ENCODE measurements at places on chromosomes 11 and 22. TPM values are rescaled to one million over a fixed set of nuclear protein-coding genes. Genes with fewer than 3 reads are reported as not detected.

TRPM5 gene
- not detected for total RNA-seq

BID gene
- total RNA-seq = 21.0 TPM

TMEM218 gene
- total RNA-seq = 22.8 TPM

GATD1 gene
- total RNA-seq = 39.9 TPM

TSSK2 gene
- total RNA-seq = not detected

SF3A1 gene
- total RNA-seq = 54.8 TPM

P4HA3 gene
- total RNA-seq = 8.8 TPM

DDI1 gene
- total RNA-seq = not detected

LRRC32 gene
- total RNA-seq = 14.7 TPM

LGALS1 gene
- 6,707 TPM for total RNA-seq

GRM5 gene
- total RNA-seq = under 0.01 TPM

OR52N4 gene
- not detected for total RNA-seq

HBE1 gene
- not detected for total RNA-seq

C11orf98 gene
- 19.9 TPM for total RNA-seq

CD6 gene
- not detected for total RNA-seq

TMEM109 gene
- 18.8 TPM for total RNA-seq

APOBEC3F gene
- 2.0 TPM for total RNA-seq

GGT5 gene
- 3.5 TPM for total RNA-seq

C11orf42 gene
- not detected for total RNA-seq

SPATA19 gene
- not detected for total RNA-seq

THY1 gene
- total RNA-seq = 104 TPM

OR2AG2 gene
- total RNA-seq = 1.6 TPM

PNPLA3 gene
- total RNA-seq = 5.9 TPM

SLC1A2 gene
- 8.1 TPM for total RNA-seq

ANKK1 gene
- 0.44 TPM for total RNA-seq

ABTB2 gene
- total RNA-seq = 12.5 TPM

HTR3B gene
- total RNA-seq = not detected

OR52I1 gene
- total RNA-seq = not detected

GVQW3 gene
- total RNA-seq = 1.1 TPM

MFRP gene
- total RNA-seq = not detected

PANX1 gene
- total RNA-seq = 50.1 TPM

ALX4 gene
- total RNA-seq = not detected

BAIAP2L2 gene
- 3.4 TPM for total RNA-seq

NLRP10 gene
- 3.4 TPM for total RNA-seq

GNAZ gene
- 0.43 TPM for total RNA-seq

MUC6 gene
- not detected for total RNA-seq

ASRGL1 gene
- total RNA-seq = 0.88 TPM

SYT13 gene
- total RNA-seq = not detected

CEND1 gene
- 0.22 TPM for total RNA-seq

PTPMT1 gene
- 53.3 TPM for total RNA-seq

TRIM48 gene
- not detected for total RNA-seq

CHST1 gene
- 2.3 TPM for total RNA-seq

PHOX2A gene
- not detected for total RNA-seq

GRAP2 gene
- total RNA-seq = not detected

SLC17A6 gene
- total RNA-seq = not detected

CALCA gene
- not detected for total RNA-seq

PTGDR2 gene
- total RNA-seq = under 0.01 TPM

RNF169 gene
- 28.5 TPM for total RNA-seq

OR51E2 gene
- 0.22 TPM for total RNA-seq

BEST1 gene
- total RNA-seq = 1.4 TPM

MYO7A gene
- total RNA-seq = 0.22 TPM

NRGN gene
- not detected for total RNA-seq

POTEH gene
- not detected for total RNA-seq

WNT7B gene
- total RNA-seq = 5.2 TPM

MTMR3 gene
- 41.1 TPM for total RNA-seq

SIAE gene
- total RNA-seq = 6.9 TPM

CATSPERZ gene
- 0.44 TPM for total RNA-seq

UCP2 gene
- total RNA-seq = 4.9 TPM
